Astrocyte (in vitro differentiated cells and primary cell): ENCODE measurements at places on chromosomes 5 and 9.
A peak's percentile ranks its signal among the peaks of the same experiment; 100 is the strongest.

DNA sequence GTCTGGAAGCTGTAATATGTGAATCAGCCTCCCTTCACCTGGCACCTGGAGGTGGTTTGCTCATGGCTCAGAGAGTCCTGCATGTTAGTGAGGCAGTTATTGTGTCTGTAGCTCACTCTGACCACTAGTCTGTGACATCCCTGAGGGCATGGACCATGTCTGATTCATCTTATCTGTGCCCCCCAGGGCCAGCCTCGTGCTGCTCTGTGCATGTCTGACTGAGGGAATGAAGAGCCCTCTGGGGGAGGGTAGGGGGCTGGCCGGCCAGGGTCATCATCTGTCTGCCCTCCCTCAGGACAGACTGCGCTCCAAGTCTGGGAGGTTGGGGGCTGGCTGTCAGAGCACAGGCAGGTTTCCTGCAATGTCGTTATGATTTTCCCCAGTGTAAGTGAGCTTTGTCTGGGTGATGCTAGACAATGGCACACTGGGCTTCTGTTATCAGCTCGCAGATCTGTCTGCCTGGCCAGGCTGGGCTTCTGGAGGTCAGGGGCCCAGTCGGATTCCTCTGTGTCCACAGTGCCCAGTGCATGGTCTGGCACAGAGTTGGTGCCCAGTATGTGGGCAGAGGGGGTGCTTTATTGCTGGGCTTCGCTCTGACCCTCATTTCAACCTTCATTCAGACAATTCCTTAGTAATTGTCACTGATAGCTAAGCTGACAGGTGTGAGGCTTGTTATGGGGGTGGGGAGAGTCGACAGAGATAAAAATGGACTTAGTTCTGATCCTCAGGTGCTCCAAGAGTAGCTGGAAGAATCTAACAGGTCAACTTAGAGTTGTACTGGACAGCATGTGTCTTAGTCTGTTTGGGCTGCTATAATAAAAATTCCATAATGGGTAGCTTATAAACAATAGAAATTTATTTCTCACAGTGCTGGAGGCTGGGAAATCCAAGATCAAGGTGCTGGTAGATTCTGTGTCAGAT lies 85.7 kb upstream of the SHB start:
- DNase-seq, result no peak

GRCh38 chr9:79633558-79633957 lies 61.8 kb downstream of the TLE4 start:
- no peak for DNase-seq

GRCh38 chr9:122186301-122186700 lies 26.6 kb downstream of the MORN5 start:
- DNase-seq, result no peak

GRCh38 chr9:129801504-129801903 lies 1.5 kb upstream of the TOR1B start:
- DNase-seq, result no peak

- DNase-seq, result no peak
Measured at GRCh38 chr9:123679330-123679987, 250.5 kb downstream of the DENND1A start.

DNA sequence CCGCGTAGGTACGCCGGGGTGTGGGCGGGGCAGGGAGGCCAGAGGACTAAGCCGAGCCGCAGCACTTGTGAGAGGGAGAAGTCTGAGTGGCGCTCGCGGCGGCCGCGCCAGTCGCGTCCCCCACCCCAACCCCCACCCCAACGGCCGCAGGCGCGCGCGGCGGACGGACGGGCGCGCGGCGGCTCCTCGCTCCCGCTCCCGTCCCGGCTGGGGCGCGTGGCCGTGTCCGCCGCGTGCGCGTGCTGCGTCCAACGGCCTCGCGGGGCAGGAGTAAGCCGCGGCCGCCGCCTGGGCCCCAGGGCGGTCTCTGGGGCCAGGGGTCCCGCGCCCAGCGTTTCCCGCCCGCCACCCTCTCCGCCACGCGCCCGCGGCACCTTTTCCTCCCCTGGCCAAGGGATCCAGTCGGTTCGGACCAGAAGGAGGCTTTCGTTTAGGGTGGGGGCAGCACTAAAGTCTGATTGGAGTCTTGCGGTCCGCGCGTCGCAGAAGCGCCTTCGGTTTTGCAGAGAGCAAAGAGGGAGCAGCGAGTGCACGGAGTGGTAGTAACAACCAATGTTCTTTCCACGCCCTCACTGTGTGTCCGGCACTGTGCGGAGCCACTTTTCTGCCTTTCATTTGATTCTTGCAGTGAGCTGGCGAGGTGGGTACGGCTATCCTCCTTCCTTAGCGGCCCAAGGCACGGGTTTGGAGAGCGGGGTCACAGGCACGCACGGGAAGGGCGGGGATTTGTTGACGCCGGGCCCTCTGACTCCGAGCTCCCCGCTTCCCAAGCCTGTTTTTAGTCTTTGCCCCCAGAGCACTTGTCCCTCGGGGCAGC lies 483 bp downstream of the G3BP1 start:
- DNase-seq, result peak; percentile 17

- DNase-seq, result no peak
Measured at GRCh38 chr9:72986522-72987116, 33.8 kb upstream of the ALDH1A1 start.

DNA sequence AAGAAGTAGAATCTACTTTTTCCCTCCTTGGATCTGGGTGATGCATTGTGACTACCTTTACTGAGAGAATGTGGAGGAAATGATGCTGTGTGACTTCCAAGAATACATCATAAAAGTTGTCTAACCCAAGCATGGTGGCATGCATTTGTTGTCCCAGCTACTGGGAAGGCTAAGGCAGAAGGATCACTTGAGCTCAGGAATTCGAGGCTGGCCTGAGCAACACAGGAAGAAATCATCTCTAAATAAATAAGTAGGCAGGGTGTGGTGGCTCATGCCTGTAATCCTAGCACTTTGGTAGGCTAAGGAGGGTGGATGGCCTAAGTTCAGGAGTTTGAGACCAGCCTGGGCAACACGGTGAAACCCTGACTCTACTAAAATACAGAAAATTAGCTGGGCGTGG lies 143.2 kb upstream of the VLDLR start:
- no peak for DNase-seq

DNA sequence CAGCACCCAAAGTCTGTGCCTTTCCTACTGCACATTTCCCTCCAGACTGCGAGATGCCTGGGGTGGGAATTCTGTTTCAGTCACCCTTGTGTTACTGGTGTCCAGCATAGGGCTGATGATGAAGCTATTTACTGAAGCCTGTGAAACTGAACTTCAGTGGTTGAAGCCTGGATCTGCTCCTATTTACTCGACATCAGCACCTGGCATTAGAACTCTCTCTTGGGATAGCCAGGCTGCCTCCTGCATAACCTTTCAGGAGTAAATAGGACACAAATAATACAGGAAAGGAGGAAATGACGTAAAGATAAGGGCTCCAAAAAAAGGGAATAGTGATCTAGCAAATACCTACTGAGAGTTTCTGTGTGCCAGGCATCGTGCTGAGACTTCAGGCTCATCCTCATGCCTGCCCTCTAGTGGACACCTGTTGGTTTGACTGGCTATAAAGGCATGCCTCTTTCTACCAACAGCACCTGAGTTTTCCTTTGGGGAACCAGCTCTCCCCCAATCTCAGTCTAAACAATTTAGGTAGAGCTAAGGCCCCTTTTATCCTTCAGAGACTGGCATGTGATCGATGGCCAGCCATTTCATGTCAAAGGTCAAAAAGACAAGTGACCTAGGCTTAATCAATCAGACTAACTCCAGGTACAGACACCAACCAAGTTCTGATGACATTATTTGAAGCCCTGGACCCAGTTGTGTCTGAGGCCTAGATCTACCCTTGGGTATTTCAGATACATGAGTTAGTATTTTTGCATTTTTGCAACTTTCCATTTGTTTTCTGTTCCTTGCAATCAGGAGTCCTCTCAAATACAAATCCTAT lies 192.1 kb upstream of the TRIM32 start:
- no peak for DNase-seq

DNA sequence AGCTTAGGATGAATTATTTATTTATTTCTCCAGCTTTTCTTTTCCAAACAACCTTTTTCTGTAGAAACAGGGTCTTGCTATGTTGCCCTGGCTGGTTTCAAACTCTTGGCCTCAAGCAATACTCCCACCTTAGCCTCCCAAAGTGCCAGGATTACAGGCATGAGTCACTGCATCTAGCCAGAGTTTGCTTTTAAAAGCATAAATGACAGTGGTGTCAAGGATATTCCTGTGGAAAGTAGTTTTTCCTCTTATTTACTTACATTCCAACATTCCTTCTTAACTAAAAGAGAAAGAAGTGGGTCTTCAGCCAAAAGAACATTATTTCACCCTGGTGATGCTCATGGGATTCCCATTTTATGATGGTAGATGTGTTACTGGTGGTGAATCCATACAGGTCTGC lies 62.4 kb downstream of the GRIA1 start:
- peak; percentile 36 for DNase-seq

DNA sequence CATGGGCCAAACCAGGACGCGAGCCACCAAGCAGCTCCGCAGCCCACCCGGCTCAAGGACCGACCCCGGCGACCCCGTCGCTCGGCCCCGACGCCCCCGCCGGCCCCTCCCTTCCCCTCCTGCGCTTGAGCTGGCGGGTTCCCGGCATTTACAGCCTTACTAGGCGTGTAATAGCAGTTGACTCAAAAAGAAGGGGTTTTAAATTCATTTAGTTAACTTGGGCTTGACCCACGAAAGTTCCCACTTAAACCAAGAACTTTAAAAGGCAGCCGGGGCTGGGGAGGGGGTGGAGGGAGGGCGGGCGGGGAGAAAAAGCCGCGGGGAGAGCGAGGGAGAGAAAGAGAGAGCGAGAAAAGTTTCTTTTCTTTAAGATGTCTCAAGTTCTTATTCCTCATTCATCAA lies 636 bp downstream of the PRDM12 start:
- DNase-seq, result no peak

DNA sequence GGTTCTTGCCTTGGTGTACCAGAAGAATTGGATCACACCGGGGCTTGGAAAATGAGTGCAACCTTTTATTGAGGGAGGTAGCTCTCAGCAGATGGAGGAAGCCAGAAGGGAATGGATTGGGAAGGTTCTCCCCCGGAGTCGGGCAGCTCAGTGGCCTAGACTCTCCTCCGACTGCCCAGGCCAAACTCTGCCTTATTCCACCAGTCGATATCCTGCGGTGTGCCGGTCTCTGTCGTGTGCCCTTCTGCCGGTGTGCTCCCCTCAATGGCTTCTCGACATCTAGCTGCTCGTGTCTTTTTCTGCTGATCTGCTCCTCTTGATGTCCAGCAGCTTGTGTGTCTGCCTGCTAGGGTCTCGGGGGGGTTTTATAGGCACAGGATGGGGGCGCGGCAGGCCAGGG lies 87.4 kb upstream of the CCL21 start:
- no peak for DNase-seq

GRCh38 chr9:75540185-75540584 lies 350.3 kb upstream of the PCSK5 start:
- DNase-seq, result no peak

GRCh38 chr9:129014608-129015007 lies 13.5 kb downstream of the SH3GLB2 start:
- DNase-seq, result no peak

DNA sequence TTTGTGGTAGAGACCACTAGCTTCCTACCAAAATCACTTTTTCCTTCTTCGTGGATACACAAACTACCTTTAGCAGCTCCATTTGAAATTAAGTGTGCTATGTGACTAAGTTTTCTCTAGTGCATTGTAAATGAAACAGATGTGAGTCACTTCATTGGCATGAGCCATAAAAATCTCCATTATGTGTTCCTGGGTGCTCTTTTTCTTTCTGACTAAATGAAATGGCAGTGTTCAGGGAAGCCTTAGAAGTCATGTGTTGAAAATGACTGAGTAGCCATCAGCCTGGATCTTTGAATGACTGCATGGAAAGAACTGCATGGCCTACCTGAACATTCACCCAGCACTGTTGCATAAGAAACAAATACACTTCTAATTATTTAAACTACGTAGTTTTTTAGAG lies 107.9 kb downstream of the NDUFAF2 start:
- DNase-seq, result peak; percentile 91

GRCh38 chr9:12922224-12922866 lies 147.5 kb downstream of the LURAP1L start:
- no peak for DNase-seq
